ENCODE measurements at places on chromosomes 6 and 20.
A peak's percentile ranks its signal among the peaks of the same experiment; 100 is the strongest.

DNA sequence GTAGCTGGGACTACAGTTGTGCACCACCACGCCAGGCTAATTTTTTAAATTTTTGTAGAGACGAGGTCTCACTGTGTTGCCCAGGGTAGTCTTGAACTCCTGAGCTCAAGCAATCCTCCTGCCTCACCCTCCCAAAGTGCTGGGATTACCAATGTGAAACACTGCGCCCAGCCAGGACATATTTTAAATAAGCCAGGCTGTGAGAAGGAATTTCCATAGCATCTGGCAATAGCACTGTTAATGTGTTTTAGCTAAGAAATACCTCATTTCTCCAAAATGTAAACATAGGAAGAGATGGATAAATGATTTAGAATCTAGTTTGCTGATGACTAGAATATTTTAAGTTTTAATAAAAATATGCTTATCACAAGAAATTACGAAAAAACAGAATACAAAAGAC is 27.0 kb upstream of the SLA2 start:
- DNase-seq: no peak

DNA sequence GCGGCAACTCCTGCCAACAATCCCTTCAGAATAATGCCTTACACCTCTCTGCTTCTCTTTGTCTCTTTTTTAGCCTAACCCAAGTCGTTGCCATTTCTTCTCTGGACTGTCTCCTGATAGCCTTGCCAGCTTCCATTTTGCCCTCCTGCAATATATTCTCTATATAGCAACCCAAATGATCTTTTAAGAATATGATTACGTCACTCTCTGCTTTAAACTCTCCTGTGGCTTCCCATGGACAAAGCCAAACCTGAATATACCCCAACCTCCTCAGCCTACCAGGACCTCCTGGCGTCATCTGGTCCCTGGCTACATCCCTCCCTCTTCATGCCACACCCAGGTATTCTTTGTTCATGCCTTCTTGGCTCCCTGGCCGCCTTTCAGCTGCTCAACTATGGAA is 126.5 kb upstream of the KCNK16 start:
- DNase-seq: no peak

DNA sequence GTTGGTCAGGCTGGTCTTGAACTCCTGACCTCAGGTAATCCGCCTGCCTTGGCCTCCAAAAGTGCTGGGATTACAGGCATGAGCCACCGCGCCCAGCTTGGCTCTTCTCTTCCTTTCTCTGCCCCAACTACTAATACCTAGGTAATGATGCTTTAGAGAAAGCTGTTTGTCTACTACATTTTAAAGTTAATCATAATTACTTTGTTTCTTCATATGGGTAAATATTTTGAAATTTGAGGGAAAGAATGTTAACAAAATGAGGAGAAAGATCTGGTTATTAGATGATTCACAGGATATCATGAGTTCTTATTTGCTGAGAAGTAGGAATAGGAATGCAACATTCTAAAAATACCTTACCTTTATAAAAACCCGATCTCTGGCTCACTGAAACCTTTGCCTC is 18.4 kb upstream of the PTPRK start:
- DNase-seq: no peak

- DNase-seq: no peak
These were observed 75.2 kb downstream of the SOX4 start for GRCh38 chr6:21668795-21669194.

DNA sequence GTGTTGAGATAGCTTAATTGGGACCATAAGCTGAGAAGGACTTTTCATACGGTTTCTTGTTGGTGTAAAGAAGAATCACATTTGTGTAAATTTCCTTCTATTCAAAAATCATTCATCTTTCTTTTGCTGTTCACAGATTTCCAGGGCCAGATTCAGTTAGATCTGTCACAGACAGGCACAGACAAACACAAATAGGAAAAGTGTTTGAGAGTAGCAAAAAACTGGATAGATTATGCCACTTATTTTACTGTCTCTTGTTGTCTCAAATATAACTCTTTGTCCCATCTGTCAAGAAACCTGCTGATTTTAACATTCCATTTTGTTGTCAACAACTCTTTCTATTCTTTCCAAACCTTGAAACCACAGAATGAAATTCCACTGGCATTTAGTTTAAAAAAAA is 142.8 kb downstream of the ID4 start:
- no peak for DNase-seq

GRCh38 chr6:98324446-98324845 is 509.9 kb upstream of the POU3F2 start:
- DNase-seq: no peak

GRCh38 chr6:42901538-42901957 is 14.3 kb upstream of the PTCRA start:
- DNase-seq: peak; percentile 25

GRCh38 chr6:24718449-24719124 is 367 bp downstream of the C6orf62 start:
- no peak for DNase-seq

DNA sequence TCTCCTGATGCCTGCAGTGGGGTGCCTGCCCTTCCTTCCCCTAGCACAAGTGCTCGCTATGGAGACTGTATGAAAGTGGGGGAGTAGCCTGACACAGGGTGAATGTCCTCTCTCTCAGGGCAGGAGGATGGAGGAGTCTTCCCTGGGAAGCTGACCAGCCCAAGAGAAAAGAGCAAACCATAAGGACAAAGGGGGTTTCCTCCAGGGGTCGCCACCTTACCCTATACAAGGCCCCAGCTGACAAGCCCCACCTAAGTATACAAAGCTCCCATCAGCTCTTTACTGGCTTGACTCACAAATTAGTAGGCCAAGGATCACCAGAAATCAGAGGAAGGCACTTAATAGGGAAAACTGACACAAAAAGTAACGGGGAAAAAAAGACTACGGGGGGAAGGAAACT is 54.1 kb downstream of the PLAGL1 start:
- no peak for DNase-seq

DNA sequence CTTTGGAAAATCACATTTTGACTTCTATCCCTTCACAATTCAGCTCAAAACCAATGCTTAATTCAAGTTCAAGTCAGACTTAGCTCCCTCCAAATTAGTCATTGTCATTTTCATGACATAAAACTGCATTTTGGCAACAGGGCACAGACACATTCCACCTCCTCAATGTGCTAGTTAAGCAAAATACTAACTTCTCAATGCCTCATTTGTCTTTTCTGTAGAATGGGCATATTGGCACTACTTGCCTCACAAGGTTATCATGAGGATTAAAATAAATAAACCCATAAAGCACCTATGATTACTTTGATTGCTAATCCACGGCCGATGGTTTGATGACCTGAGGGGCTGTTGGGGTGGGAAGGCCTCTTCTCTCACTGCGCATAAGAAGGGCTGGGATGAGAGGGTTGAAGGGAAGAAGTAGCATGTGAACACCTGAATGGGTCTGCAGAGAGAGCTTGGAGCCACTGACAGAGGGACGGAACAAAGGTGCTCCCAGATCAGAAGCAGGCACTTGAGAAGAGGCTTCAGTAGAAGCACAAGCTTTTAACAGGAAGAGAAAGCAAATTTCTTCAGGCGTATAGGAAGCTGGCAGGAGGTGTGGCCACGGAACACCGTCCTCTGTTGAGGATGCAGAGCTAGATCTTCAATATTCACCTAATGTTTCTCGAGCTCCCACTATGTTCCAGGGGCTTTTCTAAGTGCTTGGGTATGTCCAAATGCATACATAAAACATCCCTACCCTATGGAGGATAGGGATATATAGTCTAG is 11.7 kb upstream of the TBC1D7 start:
- DNase-seq: no peak

DNA sequence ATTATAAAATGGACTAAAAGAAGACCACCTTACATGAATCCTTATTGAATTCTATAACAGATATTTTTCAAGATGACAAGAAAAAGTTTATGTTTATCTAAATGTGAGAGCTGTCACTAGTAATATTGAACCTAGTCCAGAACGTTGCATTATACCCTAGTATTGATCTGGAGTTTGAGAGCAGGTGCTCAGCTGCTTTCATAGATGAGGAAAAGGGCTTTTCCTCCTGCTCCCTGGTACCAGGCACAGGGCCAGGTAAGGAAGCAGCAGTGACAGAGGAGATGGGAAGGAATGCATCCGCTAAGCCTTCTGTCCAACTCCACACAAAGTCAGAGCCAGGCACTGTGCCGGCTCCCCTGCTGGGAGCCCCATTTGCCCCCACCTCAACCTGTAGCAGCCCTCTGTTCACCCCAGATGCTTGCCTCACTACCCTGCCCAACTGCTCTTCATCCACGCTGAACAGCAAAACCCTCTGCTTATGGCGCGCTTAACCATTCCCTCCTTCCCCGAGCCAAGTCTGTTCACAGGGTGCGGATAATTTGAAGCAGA is 393.1 kb downstream of the FRK start:
- DNase-seq: no peak

DNA sequence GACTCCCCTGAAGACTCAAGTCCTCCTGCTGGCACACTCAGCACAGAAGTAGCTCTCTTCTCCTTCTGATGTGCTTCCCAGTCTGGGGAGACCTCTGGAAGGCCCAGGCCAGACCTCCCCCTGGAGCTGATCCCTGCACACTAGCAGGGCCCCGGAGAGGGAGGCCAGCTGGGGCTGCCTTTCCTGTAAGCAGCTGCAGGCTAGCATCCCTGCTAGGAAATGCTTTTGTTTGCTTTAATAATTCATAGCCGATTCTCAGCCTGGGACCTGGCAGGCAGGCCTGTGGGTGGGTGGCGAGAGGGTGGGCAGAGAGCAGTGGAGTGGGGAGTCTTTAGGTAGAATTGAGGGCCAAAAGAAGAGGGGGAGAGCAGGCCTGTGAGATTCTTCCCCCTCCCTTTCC is 5.2 kb downstream of the EBF4 start:
- DNase-seq: no peak

DNA sequence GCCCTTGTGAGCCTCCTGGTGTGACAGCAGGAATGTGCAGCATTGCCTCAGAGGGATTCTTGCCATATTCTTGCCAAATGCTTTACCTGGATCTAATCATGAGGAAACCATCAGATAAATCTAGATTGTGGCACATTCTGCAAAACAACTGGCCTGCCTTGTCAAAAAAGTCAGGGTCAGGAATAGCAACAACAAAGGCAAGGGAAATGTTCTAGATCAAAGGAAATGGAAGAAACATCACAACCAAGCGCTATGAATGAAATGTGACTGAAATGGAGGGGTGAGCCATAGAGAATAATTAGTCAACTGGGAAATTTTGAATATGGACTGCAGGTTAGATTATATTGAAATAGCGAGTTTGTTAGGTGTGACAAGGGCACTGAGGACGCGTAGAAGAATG is 262.6 kb upstream of the CDYL start:
- no peak for DNase-seq

- peak; percentile 57 for DNase-seq
These were observed 3.5 kb upstream of the SNAI1 start for GRCh38 chr20:49979030-49979832.

- DNase-seq: no peak
These were observed 27.2 kb downstream of the UBE2V1 start for GRCh38 chr20:50085481-50086365.

DNA sequence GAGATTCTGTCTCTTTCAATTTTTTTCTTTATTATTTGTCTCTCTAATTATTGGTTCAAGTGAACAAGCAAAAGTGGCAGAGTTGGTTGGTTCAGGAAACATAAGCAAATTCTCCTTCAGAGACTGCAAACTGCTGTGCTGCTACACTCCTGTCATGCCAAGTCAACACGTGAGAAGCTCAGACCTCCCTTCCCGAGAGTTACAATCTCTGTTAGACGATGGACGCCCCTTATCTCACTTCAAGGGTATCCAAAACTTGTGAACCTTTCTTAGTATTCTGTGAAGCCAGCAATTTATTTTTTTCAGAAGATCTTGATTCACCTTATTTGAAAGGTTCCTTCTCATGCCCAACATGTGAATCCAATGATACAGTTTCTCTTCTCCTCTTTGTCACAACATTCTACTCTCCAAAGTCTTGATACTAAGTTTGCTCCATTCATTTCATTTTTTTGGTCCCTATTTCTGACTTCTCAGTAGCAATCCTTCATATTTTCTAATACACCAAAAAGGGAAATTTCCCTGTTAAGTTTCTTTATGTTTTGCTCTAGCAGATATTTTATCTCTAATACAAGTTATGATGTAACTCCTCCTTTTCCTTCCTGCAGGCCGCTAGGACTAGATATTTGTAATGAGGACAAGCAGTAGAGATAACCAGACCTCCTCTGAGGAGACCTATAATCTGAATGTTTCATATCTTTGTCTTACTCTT is 448.8 kb upstream of the CITED2 start:
- no peak for DNase-seq

DNA sequence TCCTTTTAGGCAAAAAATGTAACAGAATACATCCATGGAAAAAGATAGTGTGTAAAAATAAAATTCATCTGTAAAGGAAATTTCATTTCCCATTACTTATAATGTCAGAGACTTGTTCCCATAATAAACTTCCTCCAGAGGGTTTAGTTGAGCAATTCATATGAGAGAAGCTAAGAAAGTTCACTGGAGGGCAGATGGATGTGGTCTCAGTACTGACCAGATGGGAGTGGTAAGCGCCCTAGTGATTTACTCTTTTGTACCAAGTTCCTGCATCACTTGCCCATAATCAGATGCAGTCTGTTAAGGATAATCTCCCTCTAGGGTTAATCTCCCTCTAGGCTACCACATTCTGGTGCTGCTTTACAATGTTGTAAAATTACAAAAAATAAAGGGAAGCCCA is 61.7 kb downstream of the ESF1 start:
- no peak for DNase-seq

- DNase-seq: no peak
These were observed 284.9 kb upstream of the ECI2 start for GRCh38 chr6:4420160-4420865.

DNA sequence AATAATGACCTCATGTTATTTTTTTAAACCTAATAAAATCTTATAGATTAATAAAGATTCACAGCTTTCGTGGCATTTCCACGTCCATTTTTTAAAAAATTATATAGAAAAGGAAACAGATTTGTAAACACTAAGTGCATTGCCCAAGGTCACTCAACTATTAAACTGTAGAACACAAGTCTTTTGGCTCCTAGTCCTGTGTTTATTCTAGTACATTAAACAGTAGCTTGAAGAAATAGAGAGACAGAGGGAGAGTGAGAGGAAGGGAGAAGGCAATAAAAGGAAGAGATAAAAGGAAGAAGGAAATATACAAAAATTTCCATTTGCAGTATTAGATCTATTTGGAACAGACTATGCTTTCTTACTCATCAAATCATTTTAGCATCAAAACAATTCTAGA is 586.7 kb upstream of the CITED2 start:
- no peak for DNase-seq

- DNase-seq: no peak
These were observed 794.6 kb downstream of the TFAP2A start for GRCh38 chr6:9620263-9620662.

- no peak for DNase-seq
These were observed 336.9 kb upstream of the PREP start for GRCh38 chr6:105739764-105740163.

All from activated T-helper 1 cell treated with anti-CD3 and anti-CD28 coated beads, Interleukin-2, amount 50 U/mL, for 16 hours (primary cell).